ENCODE measurements at places on chromosomes 5 and 9. TPM values are rescaled to one million over a fixed set of nuclear protein-coding genes. Genes with fewer than 3 reads are reported as not detected.
A peak's percentile ranks its signal among the peaks of the same experiment; 100 is the strongest.

The CBY3 gene
- 0.36 TPM for total RNA-seq

DNA sequence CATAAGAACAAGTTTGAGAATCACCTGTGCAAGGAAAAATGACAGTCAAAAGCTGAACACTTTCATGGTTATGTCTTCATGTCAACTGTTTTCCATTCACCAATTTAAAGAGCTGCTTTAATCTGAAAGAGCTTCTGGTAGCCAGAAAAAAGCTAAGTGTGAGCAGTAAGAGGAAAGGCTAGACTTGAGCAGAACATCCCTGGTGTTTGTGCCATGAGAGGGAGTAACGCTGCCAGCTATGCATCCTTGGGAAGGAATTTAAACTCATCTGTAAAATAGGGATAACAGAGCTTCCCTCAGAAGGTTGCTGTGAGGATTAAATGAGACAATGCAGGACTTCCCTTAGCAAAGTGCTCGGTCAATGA is 193.7 kb downstream of the MAPKAP1 start:
- DNase-seq: no peak

- DNase-seq: no peak
Measured at GRCh38 chr5:144462577-144462976, 291.9 kb downstream of the KCTD16 start.

The OR1Q1 gene
- not detected for total RNA-seq

GRCh38 chr9:88988796-88989641 is 2.2 kb upstream of the S1PR3 start:
- peak; percentile 46 for DNase-seq

- DNase-seq: no peak
Measured at GRCh38 chr5:143649937-143650621, 161.9 kb upstream of the HMHB1 start.

DNA sequence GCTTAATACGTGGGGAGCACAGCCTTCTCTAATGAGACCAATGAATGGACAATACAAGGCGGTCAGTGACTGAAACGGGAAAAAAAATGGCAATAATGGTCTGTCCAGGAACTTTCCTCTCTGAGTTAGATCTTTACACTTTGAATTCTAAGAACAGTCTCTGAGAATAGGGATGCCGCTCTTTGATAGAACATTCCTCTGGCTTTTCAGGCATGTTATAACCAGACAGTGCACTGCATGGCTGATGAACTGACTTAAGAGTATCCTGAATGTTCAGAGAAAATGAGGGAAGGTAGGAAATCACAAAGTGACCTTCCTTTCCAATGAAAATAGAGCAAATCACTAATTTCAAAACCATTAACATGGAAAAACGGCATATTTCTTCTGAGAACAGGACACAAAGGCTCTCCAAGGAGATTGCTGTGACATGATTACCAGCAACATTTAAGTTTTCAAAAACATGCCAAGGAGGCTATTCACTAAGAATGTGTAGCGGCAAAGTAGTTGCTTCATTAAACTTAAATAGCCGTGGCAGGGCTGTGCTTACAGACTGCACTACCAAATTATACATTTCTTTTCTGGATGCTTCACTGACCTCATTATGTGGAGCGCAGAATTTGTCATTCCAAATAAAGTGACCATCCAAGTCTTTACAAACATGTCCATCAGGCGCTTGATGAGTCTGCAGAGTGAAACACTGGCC is 105.9 kb downstream of the MARCHF3 start:
- no peak for DNase-seq

DNA sequence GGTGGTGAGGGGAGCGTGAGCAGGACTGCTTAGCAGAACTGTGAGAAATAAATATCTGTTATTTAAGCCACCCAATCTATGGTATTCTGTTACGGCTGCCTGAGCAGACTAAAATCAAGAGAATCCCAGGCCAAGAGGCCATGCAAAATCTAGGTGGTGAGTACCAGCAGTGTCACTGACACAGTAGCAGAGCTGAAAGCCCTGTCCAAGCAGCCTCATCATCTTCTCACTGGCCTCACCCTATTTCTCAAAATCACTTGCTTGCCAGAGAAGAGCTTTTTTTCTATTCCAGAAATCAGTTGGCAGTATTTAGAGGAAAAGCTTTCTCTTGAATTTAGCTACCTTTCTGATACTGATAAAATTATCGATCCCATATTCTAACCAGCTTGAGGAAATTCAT is 68.0 kb downstream of the RETREG1 start:
- no peak for DNase-seq

- DNase-seq: no peak
Measured at GRCh38 chr9:115018547-115019435, 88.4 kb upstream of the TNFSF8 start.

The GABRG2 gene
- total RNA-seq: not detected

- DNase-seq: no peak
Measured at GRCh38 chr9:34385561-34386230, 9.0 kb upstream of the MYORG start.

- DNase-seq: no peak
Measured at GRCh38 chr5:117733051-117733450, 1158.4 kb upstream of the SEMA6A start.

DNA sequence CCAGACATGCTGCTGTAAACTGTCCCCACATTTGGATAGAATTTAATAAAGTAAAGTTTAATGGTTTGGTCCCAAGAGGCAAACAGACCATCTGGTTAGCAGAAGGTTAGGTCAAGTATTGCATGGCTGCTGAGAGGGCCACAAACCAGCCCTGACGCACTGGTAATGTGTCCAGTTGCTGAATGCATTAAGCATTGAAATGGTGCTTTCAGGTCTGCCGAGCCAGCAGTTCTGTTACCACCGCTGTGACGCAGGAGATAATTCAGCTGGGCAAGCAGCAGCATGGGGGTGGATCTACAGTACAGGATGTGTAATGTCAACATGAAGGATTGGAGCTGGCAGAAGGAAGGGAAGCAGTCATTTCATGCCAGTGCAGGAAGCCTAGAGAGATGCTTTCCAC is 16.0 kb downstream of the ZNF462 start:
- no peak for DNase-seq

- no peak for DNase-seq
Measured at GRCh38 chr5:181234455-181235306, 9.0 kb downstream of the RACK1 start.

DNA sequence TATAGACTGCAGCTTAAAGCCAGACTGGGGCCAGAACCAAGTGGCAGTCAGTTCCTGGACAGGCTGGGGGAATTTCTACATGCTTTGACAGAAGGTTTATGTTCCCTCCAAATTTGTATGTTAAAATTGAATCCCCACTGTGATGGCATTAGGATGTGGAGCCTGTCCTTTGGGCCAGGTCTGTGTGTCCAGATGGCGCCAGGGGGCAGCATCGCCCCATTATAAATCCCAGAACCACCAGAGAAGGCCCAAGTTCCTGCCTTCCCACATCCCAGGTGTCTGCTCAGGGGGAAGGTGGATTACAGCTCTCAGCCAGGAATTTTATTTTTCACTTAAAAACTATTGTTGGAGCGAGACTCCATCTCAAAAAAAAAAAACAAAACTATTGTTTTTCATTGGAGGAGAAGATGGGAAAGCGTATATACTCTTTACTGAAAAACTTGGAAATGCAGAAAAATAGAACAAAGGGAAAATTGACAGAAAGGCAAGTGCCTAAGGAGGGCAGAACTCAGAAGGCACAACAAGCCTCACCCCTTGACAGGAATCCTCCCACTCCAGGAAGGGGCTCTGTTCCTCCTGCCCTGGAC is 5.0 kb downstream of the IL3 start:
- DNase-seq: peak; percentile 72

GRCh38 chr5:65355301-65355700 is 126.4 kb downstream of the ADAMTS6 start:
- no peak for DNase-seq

The PCDH12 gene
- total RNA-seq: not detected

DNA sequence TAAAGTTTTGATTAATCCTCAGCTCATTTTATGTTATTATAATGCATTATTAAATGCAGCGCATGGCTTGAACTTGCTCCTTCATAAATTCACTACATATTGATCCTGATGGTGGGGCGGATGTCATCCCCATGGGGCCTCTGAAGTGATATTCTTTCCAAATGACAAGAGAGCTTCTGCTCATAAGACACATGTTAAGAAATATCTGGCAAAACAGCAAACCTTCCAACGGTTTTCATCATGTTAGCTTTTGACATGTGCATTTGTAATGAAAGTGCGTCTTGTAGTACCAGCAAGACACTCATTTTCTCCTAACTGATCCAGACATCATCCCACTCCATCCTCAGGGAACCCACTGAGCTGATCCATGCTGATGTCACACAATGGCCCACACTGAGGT is 45.7 kb downstream of the SEMA5A start:
- DNase-seq: no peak

DNA sequence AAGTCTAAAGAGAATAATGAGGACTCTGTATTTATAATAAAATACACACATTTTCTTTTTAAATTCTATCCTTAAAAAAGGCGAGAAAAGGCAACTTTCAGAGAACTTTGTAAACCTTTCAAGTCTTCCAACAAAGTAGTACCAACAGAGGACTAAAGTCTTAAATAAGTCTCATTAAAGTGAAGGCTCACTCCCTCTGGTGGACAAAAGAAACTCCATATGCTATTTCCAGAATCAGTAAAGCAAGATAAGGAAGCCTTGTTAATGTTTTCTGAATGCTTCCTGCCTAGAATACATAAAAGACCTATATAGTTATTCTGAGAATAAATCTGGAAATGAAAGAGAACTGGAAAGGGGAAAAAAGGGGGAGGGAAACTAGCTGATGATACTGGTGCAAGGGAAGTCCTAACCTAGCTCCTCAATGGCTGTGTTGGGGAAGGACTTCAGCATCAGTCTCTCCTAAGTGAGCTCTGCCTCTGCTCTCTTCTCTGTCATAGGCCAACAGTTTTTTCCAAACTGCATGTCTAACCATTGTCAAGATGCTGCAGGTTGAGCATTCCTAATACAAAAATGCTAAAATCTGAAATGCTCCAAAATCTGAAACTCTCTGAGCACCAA is 7.2 kb downstream of the HMGCS1 start:
- peak; percentile 71 for DNase-seq

DNA sequence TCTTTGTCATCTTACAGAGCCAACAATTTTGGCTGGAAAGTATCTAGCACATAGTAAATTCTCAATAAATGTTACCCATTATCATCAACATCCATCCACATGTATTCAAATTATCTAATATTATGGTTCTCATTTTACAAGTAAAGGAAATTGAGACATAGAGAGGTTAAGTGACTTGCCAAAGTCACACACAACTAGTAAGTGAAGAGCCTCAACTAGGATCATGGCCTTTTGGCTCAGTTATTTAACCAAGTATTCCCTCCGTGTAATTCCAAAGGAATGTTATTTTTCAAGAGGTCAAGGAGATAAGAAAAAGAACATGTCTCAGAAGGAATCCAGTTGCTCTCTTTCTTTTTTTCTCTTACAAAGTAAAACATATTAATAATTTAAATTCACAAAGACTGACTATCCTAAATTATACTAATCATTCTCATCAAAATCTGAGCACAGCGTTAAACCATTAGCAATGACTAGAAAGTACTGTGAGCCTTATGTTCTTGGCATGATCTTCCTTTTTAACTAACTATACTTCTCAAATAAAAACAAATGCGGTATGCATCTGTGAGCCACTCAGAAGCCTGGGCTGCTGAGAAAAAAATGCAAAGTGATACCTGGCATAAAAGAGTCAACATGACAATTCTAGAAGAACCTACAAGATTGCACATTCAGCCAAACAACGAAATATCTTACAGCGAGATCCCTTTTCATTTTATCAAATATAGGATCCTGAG is 350.9 kb downstream of the GLIS3 start:
- DNase-seq: no peak

DNA sequence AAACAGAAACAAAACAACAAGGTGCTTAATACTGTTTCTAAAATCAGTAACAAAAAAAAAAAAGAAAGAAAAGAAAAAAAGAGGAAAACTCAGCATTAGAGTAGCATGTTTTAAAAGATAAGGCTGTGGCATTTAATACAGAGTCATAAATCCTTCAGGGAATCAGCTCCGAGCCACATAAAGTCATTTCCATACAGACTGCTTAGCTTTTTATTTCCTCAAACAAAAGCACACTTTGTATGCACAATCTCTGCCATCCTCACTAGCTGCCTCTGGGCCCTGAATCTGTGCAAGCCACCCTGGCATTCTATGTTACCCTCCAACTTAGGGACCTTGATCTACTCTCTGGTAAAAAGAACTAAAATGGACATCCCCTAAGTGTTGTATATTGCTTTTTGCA is 87.6 kb downstream of the SEMA6A start:
- no peak for DNase-seq

The ZDHHC11 gene
- 18.3 TPM for total RNA-seq

Data from CD4-positive, alpha-beta T cell (primary cell).